Neural progenitor cell (in vitro differentiated cells): ENCODE measurements at places on chromosomes 12 and 14. TPM values are rescaled to one million over a fixed set of nuclear protein-coding genes. Genes with fewer than 3 reads are reported as not detected.

GRCh38 chr12:116532428-116532827, 26.8 kb upstream of the MAP1LC3B2 start:
- no peak for DNase-seq

DNA sequence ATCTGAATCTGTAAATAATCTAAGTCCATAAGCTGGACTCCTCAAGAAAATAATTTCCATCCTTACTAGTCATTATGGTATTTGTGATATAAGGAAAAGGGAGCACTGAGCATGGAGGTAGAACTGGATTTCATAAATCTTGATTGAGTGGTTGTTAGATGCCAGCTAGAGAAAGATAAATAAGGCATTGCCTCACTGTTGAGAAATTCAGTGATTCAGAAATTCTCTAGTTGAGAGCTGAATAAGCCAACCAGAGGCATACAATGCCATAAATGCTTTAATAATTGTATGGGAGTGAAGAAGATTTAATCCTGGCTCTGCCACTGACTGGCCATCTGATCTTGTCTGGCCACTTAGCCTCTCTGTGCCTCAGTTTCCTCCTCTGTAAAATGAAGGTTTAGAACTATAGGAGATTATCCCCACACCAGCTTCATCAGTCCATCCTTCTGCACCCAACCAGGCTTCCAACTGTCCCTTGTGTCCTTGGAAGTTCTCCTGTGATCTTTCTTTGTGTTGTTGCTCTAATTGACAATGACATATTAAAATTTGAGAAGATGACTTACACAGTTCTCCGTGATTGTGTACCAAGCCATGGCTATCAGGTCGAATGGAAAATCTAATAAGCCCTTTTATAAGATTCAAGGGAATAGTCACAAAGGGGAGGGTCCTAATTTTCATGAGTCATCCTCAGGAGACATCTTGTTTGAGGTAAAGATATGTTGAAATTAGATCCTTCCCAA, 394.3 kb downstream of the EGLN3 start:
- DNase-seq: no peak

DNA sequence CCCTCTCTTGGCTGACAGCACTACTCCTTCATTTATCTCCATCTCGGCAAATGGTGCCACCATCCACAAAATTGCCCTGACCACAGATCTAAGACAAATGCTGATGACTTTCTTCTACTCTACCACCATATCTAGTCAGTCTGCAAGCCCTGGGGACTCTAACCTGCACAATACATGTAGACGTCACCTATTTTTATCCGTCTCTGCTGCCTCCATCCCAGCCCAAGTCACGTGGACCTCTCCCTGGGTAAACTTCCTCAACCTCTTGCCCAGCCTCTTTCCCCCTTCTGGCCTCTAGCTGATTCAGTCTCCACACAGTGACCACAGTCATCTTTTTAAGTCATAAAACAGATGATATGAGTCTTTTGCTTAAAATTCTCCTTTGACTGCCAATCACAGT, 1203.0 kb downstream of the AACS start:
- no peak for DNase-seq

DNA sequence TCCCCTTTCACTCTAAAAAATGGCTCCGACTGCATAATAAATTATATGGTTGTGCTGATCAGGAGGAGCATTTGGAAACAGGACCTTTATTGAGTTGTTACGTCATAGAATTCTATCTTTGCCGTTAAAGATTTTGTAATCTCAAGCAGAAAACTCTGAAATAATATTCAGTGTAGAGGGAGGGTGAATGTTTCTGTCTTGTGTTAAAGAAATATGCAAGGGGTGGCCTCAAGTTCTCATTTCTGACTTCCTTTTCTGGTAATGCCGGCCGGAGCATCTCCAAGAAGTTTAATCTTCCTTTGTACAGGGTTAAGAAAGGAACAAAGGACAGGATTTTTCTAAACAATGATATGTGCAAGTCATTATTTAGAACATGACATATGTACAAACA, 165.1 kb downstream of the SLC38A4 start:
- DNase-seq: no peak

GRCh38 chr12:51984657-51985056, 22.1 kb upstream of the TAMALIN start:
- DNase-seq: no peak

GRCh38 chr14:22558221-22558913, 30.7 kb downstream of the DAD1 start:
- DNase-seq: peak; percentile 35

GRCh38 chr12:103334466-103334865, 161.3 kb downstream of the C12orf42 start:
- DNase-seq: no peak

DNA sequence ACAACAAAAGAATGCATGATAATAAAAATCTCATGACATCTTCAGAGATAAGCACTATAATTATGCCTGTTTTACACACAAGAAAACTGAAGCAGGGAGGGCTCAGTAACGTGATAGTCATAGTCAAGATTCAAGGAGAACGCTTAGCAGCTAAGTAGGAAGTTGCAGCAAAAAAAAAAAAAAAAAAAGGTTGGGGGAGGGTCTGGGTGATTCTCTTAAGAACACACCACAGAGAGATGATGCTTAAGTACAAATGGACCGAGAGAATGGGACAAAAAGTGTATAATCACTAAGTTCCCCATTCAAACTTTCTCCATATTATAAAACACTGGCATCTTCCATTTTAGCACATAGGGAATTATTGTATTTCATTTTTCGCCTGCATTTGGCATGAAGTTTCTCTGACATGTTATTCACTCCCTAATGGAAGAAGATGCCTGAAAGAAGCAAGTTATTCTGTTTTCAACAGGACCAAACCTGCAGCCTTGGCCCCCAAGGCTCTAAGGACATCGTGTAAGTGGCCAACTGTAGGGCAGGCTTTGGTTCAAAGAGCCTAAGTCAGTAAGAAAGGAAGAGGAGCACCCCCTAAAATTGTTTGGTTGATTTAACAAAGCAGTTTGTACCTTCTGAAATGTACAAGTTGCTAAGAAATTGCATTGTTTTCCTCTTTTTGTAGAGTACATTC, 142.9 kb upstream of the TMPO start:
- peak; percentile 12 for DNase-seq

DNA sequence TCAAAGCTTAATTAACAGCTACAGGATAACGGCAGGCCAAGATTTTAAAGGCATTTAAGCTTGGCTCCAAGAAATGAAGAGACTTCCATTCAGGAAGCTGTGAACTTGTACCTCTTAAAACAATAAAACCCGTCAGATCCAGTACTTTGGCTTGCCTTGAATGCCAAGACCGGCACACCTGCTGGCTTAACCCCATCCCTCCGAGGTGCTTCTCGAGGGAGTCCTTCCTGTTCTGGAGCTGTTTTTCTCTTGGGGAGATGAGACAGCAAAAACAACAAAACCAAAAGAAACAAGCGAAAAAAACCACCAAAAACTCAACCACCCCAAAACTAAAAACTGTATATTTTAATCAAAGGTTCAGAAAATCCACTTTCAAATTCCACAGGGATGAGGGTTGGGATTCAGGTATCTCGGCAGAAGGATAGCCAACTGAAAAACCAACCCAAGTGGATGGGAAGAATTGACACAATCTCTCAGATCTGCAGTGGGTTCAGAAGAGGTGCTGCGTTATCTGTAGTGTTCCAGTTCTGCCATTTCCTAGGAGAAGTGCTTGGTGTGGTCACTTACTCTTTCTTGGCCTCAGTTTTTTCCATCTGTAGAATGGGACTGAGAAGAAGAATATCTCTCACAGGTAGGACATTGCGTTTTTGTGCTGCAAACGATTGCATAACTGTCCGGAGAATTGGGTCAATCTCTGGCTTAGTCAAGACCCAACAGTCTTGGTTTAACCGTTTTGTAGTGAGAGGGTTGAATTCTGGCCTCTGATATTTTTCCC, 420.1 kb downstream of the VRK1 start:
- no peak for DNase-seq

- no peak for DNase-seq
Measured at GRCh38 chr12:561908-562593, 101.2 kb downstream of the NINJ2 start.

DNA sequence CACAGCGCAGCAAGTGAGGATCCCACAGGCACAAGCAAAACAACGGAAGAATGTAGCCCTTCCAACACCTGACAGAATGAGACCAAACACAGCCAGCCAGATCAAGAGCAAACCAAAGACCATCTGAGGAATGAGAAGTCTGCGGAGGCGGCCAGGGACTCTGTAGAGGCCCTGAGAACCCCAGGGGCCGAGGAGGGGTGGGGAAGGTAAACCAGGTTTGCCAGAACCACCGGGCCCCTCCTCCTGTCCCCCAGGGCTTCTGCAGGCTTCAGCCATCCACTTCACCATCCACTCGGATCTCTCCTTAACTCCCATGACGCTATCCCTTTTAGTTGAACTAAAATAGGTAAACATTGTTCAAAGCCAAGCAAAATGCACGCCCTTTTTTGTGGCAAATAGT, 37.4 kb downstream of the ZCRB1 start:
- no peak for DNase-seq

DNA sequence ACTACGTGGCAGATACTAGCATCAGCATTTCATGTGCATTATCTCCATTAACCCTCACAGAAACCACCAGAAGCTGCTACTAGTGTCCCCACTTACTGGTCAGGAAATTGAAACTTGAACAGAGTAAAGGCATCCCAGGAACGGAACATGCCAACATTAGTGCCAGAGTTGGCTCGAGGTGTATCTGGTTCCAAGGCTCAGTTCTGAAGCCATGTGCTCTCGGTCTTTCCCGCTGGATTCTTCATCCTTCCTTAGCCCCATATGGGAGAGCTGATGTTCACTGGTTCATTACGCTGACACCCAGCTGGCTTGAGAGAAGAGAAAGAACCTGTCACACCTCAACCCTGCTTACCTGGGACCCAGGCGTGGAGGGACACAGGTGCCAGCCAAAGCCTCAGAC, 91.5 kb downstream of the TBX5 start:
- DNase-seq: no peak

GRCh38 chr12:51687614-51688013, 96.6 kb downstream of the SCN8A start:
- DNase-seq: no peak

DNA sequence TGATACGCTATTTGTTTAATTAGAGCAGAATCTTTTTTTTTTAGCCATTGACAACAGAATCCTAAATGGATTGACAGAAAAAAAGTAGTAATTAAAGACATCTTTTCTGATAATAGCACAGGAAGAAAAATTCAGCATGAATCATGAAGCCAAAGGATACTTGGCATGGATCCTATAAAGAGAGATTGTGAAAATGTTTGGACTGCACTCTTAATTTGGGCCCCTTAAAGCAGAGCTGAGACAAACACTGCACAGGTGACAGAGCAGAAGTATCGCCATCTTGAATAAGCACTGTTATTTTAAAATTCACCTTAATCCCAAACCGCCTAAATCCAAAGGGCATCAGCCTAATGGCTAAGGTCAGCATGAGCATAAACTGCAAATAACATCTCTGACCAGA, 48.8 kb upstream of the SEL1L start:
- DNase-seq: no peak

- DNase-seq: no peak
Measured at GRCh38 chr12:88544991-88545980, 35.0 kb downstream of the KITLG start.

DNA sequence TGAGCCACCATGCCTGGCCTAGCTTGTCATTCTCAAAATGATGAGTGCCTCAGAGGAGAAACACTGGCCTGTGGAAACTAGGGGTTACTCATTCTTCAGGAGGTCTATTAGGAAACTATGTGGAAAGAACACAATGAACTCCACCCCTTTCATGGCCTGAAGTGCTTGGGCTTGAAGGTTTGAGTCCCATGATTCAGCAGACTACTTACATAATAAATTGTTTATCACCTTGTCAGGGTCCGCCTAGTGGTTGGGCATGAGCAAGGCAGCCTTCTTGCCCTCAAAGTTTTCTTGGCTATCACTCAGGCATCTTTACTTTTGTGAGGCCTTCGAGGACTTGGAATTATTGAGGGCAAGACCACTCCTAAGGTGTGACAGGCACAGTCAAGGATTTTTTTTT, 251.2 kb downstream of the ACSS3 start:
- DNase-seq: peak; percentile 39

GRCh38 chr12:49588281-49588680, 17.2 kb downstream of the FAM186B start:
- DNase-seq: no peak

DNA sequence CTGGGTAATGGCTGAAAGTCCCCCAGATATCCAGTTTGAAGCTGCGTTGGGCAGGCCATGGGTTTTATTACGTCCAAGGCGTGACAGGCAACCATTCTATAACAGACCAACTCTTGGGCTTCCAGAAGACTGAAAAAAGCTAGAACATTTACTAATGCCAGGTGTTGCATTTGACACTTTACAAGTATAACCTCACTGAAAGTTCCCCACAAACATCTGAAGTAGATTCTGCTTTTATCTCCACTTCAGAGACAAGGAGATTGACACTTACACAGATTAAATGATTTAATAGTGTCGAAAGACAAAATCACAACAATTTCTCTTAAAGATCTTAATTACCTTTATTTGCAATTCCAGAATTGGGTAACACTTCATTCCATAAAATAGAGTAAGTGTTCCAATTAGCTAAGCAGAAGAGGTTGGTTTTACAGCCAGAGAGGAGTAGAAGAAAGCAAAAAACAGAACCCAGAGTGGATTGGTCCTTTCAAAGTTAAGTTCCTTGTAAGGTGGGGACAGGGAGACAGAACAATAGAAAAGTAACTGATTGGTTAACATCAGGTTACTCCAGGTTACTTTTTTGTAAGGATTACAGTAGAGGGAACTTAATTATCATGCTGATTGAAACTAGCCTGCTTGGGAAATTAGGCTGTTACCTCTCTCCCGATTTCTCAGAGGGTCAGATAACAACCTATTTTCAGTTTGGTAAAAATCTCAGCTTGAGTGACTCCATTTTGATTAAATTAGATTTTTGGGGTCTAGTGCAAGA, 11.3 kb downstream of the SOCS2 start:
- DNase-seq: no peak

- DNase-seq: no peak
Measured at GRCh38 chr14:35068238-35069012, 22.4 kb downstream of the FAM177A1 start.

DNA sequence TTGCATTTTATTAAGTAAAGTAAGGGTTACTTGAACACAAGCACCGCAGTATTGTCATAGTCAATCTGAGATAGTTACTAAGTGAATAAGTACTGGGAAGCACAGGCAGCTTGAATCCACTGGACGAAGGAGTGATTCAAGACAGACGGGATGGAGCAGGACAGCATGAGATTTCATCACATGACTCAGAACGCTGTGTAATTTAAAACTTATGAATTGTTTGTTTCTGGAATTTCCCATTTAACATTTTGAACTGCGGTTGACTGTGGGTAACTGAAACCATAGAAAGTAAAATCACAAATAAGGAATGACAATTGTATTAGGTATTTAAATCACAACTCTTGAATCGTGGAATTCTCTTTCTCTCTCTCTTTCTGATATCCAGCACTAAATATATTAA, 1630.4 kb upstream of the SEL1L start:
- no peak for DNase-seq

GRCh38 chr12:49334226-49334625, 2.8 kb downstream of the C1QL4 start:
- DNase-seq: no peak

The KLHL28 gene
- total RNA-seq: 14.8 and 21.8 TPM in 2 replicates

The CALM1 gene
- 273 and 362 TPM in 2 replicates for total RNA-seq

The PPM1H gene
- total RNA-seq: 3.5 and 4.6 TPM in 2 replicates

The GLIPR1L1 gene
- not detected in 2 replicates for total RNA-seq

The ADCY6 gene
- 22.4 and 42.4 TPM in 2 replicates for total RNA-seq

The RPL10L gene
- total RNA-seq: not detected in 2 replicates

The FOXN4 gene
- total RNA-seq: 0.25 TPM in 1 of 2 replicates, not detected in the other

The OR10AD1 gene
- not detected in 2 replicates for total RNA-seq

The NKX2-1 gene
- total RNA-seq: not detected in 2 replicates

The SOX5 gene
- 62.7 and 79.5 TPM in 2 replicates for total RNA-seq

The PPM1A gene
- total RNA-seq: 35.2 and 55.0 TPM in 2 replicates

The ULK1 gene
- 4.9 and 16.0 TPM in 2 replicates for total RNA-seq

The RNASE4 gene
- 2.0 and 2.1 TPM in 2 replicates for total RNA-seq

The GPRC5D gene
- not detected in 2 replicates for total RNA-seq
